ENCODE measurements at places on chromosomes 1 and 21.

DNA sequence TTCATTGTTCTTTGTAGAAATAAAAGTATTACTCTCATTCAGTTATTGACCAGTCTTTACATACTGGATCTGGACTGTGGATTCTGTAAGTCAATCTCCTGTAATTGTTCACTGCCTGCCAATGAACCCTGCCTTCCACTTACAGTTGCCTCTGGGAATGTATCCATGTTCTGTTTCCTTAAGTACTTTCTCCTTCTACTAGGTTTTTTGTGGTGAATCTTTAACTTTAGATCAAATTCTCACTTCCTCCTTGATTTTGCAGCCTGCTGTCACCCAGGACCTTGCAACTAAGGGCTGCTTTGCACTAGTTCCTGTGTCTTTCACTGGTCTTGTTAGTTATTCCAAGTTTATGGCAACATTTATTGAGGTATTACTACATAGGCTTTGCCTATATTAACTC, 28.2 kb upstream of the ANKRD13C start:
- peaks cover 5% of the 10 kb centered on the region for H3K4me1 ChIP-seq
- no peak overlapping the region for H3K4me3 ChIP-seq
- no peak for DNase-seq
- H3K27me3 ChIP-seq: no peaks in the 10 kb centered on the region
- H3K36me3 ChIP-seq: no peaks in the 10 kb centered on the region
- H3K27ac ChIP-seq: no peak overlapping the region

GRCh38 chr21:25300632-25301031, 306.6 kb downstream of the MRPL39 start:
- DNase-seq: no peak
- no peak overlapping the region for H3K27ac ChIP-seq
- H3K4me3 ChIP-seq: no peak overlapping the region
- peaks cover 6% of the 10 kb centered on the region for H3K27me3 ChIP-seq

- no peaks in the 10 kb centered on the region for H3K27me3 ChIP-seq
- peaks cover 14% of the 10 kb centered on the region for H3K36me3 ChIP-seq
- H3K4me1 ChIP-seq: peaks cover 59% of the 10 kb centered on the region
- no peak overlapping the region for H3K27ac ChIP-seq
- no peak for DNase-seq
- no peak overlapping the region for H3K4me3 ChIP-seq
Observed at GRCh38 chr1:29282135-29282923, 46.0 kb downstream of the PTPRU start.

GRCh38 chr1:230749150-230749549, 2.0 kb downstream of the CAPN9 start:
- H3K27me3 ChIP-seq: no peaks in the 10 kb centered on the region
- DNase-seq: no peak
- H3K27ac ChIP-seq: no peak overlapping the region
- peaks cover 92% of the 10 kb centered on the region for H3K4me1 ChIP-seq

- H3K36me3 ChIP-seq: peaks cover 2% of the 10 kb centered on the region
- peaks cover 23% of the 10 kb centered on the region for H3K4me1 ChIP-seq
- DNase-seq: no peak
- H3K27me3 ChIP-seq: peaks cover 21% of the 10 kb centered on the region
- peak overlapping the region; percentile 90 for H3K4me3 ChIP-seq
Observed at GRCh38 chr1:202967684-202968281, 726 bp upstream of the CYB5R1 start.

DNA sequence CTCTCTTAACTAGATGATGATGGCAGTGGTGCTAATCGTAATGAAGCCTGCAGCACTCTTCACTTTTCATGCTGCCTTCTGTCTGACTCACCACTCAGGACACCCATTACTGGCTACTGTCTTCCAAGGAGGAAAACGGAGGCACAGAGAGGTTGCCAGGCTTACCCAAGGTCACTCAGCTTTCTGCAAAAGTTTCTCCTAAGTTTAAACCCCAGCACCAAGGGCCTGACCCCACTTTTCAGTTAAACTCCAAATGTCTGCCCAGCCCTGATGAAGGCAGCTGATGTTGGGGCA, 78.1 kb upstream of the RUNX3 start:
- H3K4me3 ChIP-seq: no peak overlapping the region
- H3K27ac ChIP-seq: no peak overlapping the region
- no peak for DNase-seq
- H3K4me1 ChIP-seq: peaks cover 36% of the 10 kb centered on the region

All from nephron progenitor cell (in vitro differentiated cells).